DMS 273 treated with DMSO at 0.1 percent for 48 hours (cell line): ENCODE measurements at places on chromosomes 13 and 19.

- DNase-seq, result no peak
These were observed 224.2 kb downstream of the TSHZ3 start for GRCh38 chr19:31125071-31125470.

DNA sequence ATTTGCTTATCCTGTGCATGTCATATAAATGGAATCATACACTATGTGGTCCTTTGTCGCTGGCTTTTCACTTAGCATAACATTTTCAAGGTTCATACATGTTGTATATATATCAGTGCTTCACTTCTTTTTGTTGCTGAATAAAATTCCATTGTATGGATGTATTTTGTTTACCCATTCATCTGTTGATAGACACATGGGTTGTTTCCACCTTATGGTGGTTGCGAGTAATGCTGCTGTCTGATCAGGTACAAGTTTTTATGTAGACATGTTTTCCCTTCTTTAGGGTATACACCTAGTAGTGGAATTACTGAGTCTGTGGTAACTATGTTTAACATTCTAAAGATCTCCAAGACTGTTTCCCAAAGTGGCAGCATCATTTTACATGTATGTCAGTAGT is 102.5 kb downstream of the RNF17 start:
- no peak for DNase-seq

DNA sequence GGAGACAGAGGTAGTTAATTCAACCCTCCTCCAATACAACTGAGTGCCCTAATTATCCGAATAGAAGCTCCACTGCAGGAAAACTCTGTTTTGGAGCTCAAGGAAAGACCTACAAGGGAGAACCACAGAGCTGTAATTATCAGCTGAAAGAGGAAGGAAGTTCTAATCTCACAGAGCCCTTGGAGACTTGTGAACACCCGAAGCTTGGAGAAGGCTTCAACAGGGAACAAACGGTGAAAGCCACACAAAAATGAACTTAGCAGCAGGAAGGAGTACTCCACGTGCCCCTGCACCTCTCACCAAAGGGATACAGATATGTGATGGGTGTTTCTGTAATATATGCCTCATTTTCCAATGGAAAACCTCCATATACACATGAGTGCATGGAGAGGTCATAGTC is 61.1 kb downstream of the IRS2 start:
- no peak for DNase-seq

- DNase-seq, result no peak
These were observed 367.9 kb downstream of the LIG4 start for GRCh38 chr13:107847406-107847805.

DNA sequence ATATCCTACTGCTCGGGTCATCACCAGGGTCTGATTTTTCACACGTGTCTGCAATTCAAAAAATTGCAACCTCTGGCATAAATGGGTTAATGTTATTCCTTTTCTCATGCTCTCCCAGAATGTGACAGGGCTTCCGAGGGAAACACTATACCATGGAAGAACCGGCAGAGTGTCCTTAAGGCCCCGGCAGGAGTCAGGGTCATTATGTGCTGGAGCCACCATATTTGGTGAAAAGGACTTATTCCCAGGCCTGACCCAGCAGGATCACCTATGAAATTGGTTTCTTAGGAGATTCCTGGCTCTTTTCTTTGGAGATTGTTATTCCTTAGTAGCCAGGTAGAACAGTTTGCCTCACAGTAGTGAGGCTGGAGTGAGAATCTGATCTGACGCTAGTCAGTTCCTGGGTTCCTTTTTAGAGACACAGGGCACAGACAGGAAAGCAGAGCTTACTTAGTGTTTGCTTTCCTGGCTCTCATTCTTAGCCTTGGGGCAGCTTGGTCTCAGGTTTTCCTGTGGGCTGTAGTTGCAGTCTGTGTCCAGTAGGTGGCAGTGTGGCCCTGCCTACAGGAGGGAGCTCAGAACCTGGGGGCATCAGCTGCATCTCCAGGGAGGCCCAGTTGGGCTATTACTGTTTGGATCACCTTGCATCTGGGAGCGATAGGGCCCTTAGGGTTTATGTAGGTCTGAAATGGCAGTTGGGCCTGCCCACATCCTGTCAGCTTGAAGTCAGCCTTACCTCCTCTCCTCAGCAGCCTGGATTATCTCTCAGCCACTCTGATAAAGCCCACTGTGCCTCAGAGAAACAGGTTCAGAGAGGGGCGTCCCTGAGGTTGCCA is 12.4 kb downstream of the SNRNP70 start:
- peak; percentile 55 for DNase-seq

DNA sequence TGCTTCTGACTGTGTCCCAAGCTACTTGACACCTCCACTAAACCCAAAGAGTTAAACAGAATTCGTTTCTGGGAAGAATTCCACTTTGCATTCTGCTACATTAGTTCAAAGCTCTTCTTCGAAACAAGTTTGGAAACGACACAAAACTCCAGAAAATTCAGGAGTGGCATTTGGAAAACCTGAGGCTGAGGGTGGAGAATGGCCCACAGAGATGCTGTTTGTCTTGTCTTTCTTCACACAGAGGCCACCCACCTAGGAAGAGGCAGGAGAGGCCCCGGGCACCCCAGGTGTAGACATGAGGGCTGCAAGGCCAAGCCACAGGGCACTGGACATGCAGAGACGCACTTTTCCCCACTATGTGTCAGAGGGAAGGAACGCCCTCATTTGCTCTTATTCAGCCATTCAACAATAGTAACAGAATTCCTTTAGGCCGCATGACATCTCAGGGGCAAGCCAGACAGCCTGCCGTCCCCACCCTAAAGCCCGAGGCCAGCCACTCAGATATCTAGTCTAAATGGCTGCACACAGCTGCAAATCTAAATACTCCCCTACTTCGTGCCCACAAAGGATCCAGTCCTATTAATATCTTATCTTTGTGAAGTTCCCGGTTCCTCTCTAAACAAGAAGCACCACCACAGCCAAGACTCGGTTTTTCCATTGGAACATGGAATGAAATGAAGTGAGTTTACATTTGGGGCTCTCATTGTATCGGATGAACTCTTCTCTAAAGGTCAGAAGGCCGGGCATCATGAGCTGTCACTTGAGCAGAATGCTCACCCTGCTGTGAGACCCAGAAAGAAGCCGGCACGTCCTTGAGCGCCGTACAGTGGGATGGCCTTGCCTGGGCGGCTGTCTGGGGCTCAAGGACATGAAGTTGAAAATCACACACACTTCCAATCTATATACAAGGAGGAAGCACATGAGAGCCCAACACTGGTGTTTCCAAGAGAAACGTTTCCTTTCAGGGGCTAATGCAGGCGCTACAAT is 19.8 kb downstream of the COL4A1 start:
- DNase-seq, result no peak

DNA sequence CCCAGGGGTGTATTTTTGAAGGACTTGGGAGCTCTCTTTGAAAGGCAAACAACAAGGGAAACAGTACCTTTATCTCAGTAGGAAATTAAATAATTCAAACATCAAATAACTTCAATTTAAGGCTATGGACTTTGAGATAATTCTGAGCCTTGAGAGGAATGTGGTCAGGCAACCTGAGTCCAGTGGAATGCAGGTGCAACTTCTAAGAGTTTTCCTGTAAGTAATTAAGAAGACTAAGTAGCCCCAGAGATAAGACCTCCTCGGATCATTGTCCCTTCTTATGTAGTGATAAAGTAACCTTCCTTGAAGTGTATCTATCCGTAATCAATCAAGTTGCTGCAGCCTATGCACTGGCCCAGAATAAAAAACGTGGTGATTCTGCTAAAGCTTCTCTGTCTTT is 29.2 kb downstream of the ZNF701 start:
- DNase-seq, result no peak

GRCh38 chr13:37736045-37736444 is 133.5 kb downstream of the TRPC4 start:
- DNase-seq, result no peak

DNA sequence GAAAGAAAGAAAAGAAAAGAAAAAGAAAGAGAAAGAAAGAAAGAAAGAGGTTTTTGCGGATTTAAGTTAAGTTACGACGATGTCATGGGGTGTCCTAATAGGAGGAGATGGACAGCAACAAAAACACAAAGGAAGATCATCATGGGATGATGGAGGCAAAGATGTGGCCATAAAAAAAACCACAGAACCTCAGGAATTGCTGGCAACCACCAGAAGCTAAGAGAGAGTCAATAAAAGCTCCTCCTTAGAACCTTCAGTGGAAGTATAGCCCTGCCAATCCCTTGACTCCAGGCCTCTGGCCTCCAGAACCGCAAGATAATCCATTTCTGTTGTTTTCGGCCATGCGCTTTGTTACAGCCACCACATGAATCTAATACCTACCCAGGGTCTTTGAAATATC is 11.5 kb downstream of the PLEKHA4 start:
- DNase-seq, result no peak

GRCh38 chr19:28694812-28695211 is 518.1 kb downstream of the UQCRFS1 start:
- no peak for DNase-seq

- no peak for DNase-seq
These were observed 93.4 kb downstream of the UQCRFS1 start for GRCh38 chr19:29119590-29119989.

- DNase-seq, result no peak
These were observed 130.8 kb upstream of the MCF2L start for GRCh38 chr13:112838038-112838841.

GRCh38 chr13:71862459-71862943 is 4.5 kb downstream of the DACH1 start:
- DNase-seq, result no peak

DNA sequence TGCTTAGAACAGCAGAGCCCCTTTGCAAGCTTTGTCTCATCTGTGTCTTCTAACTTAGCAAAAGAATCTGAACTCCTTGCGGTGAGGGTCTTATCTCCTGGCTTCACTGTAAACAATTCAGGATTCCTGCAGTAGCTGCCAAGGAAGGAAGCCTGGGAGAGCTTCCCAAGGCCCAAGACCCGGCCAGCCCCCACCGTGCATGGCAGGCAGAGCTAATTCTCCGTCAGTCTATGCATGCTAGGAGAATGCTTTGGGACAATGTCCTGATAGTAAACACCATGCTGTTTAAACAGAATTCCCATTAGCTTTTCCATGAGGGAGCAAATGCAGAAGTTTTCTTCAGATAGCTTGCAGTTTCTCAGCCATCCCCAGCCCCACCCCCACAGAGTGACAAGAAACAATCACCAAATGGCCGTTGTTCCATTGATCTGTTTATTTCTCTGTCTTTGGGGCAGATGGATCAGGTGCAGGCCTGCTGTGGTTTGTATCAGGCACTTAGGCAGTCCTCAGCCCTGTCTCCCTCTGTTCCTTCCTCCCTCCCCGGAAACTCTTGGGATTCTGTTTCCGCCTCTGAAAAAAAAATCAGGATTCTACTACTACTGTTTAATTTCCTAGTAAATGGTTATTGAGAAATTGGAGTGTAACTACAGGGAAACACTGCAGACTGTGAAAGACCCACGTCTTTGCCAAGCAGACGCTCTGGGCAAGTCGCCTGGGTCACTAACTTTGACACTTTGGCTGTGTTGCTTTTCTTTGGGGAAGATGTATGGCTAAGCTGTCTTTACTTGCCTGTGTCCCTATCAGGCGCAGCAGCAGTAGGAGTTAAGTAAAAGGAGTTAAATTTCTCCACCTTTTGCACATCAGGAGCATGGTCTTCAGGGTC is 40.7 kb upstream of the SPATA13 start:
- DNase-seq, result no peak
